NCI-H187 (cell line): ENCODE measurements at places on chromosomes 6 and 20.

DNA sequence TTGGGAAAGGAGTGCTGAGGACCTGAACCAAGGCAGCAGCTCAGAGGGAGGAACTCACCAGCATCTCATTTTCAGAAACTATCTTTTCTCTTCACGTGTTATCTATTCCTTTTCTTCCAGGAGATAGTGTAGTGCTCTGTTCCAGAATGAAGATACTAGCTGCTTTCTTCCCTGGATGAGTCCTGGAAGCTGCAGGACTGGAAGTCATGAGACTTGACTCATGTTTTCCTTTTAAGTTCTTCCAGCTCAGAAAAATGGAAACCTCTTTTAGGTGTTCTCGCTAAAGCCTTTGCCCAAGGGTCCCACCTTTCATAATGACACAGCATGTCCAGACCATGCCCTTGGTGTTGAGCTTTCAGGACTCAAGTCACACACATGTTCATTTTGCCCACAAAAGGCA is 106.7 kb downstream of the UNC5CL start:
- DNase-seq: no peak

GRCh38 chr6:54377776-54378175 is 69.5 kb downstream of the TINAG start:
- DNase-seq: no peak

DNA sequence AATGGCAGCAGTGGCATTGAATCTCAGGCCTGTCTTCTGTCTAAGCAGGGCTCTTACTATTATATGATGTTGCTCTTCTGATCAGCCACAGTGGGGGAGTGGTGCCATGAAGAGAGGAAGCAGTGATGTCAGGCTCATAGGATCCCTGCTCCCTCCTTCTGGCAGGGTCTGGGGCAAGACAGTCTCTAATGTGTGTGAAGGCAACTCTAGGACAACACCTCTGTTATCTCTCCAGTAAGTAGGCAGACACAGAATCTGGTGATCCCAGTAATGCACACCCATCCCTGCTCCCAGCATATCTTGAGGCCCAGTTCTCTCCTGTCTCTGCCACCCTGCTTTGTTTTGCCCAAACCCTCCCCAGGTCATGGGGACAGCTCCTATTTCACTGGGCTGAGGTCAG is 8.8 kb downstream of the C20orf202 start:
- no peak for DNase-seq

DNA sequence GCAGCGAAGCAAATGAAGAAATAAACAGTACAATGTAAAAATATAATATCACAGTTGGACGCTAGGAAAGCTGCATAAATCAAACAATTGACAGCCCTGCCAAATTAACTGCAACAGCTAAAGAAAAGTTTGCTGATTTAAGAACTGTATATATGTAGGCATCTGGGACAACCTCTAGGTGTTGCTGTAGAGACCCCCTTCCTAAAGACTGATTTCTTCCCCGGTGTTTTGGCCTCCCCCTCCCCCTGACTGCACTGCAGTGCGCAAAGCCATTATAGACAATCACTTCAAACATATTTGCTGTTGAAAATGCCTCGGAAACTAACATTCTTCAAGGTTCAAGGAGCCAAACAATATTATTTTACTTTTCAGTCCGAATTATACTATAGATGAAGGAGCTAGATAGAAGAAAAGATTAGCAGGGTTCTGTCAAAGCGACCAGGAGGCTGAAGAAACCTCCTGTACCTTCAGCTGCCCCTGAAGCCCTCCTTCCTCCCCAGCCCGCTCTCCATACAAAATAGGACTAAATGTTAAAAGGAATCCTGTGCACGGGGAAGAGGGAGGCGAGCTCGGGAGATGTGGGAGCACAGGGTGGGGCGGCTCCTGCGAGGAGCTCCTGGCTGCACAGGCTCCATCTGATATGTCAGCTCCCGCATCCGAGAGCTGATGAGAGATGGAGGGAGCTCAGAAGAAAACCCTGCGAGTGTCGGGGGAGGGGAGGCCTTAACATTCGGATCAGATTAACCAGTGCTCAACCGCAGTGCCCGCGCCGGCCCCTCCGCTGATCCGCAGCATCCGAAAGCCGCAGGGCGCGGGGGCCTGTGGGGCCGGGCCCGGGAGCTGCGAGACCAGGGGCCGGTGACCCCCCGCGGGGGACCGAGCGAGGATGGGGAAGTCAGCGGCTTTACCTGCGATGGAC is 822 bp downstream of the ELOVL4 start:
- DNase-seq: peak; percentile 1

- DNase-seq: no peak
Measured at GRCh38 chr6:111769365-111770152, 103.7 kb downstream of the FYN start.

DNA sequence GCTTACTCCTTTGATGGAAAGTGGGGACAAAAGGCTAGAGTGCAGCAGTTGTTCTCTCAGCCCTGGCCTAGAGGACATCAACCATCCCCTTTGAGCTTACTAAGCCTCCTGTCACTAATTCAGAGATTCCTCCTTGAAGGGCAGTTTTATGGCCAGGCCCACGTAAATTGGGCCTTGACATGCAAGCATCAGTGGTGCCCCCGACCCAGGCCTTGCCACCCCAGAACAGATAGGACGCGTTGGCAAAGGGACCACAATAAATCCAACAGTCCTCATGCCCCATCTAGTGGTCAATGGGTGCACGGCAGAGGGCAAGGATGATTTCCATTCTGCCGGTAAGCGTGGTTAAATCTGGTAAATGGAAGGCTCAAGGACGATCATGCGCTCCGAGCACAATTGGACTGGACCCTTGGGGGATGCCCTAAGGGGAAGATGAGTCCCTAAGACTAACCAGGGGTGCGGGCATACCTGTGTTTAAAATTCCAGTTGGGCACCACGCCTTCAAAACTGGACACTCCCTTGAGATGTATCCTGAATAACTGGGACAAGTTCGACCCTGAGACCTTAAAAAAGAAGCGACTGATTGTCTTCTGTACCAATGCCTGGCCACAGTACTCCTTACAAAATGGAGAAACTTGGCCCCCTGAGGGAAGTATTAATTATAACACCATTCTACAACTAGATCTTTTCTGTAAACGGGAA is 32.6 kb downstream of the CEP85L start:
- peak; percentile 5 for DNase-seq

DNA sequence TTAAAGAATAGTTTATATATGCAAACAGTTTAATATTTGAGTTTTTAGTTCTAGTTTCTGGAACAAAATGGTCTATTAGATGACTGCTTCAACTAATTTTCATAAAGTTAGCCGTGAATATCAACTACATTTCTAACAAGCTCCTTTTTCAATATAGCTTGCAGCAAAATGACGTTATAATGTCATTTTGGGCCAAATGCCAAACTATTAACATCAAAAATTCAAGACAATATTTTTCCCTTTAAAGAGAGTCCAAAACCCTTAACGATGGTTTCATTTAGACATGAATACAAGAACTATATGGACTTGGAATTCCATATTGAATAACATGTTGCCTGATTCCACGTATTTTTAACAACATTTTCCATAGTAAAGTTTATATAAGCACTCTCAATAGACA is 91.0 kb downstream of the SMLR1 start:
- DNase-seq: no peak

GRCh38 chr6:37550191-37550831 is 50.6 kb upstream of the CCDC167 start:
- no peak for DNase-seq

GRCh38 chr20:61268024-61268423 is 16.0 kb downstream of the CDH4 start:
- DNase-seq: no peak
